MV-4-11 (cell line): ENCODE measurements at places on chromosomes 7 and 10.
A peak's percentile ranks its signal among the peaks of the same experiment; 100 is the strongest.

DNA sequence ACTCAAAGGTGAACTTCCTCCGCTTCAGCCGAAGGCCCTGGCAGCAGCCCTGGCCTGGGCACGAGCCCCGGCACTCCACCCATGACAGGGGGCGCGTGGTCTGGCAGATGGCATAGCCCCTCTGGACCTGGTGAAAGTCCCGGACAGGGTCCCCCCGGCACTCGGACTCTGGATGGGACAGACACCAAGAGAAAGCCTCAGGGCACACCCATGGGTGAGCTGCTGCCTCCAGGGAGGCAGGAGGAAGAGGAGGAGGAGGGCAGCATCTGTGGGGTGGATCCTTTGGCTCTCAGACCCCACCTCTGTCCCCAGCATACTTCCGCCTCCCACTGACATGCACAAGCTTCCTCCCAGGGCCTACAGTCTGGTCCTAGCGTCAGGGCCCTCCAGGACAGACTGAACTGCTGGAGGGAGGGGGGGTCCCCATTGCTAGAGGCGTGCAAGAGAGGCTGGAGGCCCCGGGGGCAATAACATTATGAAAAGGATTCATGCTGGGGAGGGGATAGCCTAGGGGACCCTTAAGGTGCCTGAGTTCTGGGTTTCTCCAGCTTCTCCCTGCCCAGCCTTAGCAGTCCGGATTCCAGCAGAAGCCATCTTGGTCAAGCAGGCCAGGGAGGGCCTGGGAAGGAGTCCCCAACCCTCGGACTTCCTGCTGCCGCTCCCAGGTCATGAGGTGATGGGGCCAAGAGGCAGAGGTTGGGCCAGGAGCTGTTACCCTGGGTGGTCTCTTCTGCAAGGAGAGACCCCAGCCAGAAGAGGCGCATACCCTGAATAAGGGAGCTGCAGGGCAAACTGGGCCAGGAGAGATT lies 169.3 kb downstream of the LCOR start:
- no peak for DNase-seq

DNA sequence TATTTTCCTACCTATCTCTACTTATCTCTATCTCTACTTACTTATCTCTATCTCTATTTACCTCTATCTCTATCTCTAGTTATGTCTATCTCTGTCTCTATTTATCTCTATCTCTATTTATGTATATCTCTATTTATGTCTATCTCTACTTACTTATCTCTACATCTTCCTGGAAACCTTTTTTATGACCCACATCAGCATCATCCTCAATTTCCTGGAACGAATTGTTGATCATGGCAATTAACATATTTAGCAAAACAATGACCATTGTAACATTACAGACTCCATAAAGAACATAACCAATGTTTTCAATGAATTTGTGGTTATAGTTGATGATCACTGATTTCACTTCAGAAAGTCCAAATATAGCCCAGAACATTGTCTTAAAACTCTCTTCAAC lies 18.3 kb downstream of the GIMAP6 start:
- no peak for DNase-seq

DNA sequence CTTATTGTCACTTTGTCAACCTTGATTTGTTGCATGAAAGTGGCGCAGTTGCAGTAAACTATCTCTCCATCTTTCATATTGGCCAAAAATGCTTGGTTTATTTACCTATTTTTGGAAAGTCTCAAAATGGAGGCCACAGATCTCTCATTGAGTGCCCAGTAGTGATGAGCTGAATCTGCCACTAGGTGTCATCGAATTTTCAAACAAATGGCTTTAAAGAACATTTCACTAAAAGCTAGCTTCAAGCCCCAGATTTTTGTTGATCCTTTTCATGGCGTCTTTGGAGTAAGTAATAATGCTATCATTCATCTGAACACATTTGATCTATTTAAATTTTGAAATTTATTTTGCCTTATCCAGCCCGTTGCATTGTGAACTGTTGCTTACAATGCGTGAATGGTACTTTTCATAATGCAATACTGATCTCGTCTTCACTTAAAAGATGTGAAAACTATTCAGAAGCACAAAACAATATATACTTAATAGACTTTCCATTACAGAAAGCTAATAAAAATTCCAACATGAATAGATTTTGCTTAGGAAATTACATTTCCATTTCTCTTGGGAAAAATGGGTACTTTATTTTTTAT lies 236.2 kb downstream of the DNAJB9 start:
- DNase-seq = peak; percentile 10

GRCh38 chr7:115911465-115911864 lies 119.1 kb downstream of the TFEC start:
- peak; percentile 59 for DNase-seq

GRCh38 chr7:124246262-124246863 lies 213.5 kb upstream of the TMEM229A start:
- peak; percentile 68 for DNase-seq

GRCh38 chr10:133565441-133566294 lies at the start of gene SYCE1:
Gene SYCE1, minus strand, starts transcription at chr10:133565583. Its CDS starts 54 bp downstream, at chr10:133565529.
- DNase-seq = no peak

DNA sequence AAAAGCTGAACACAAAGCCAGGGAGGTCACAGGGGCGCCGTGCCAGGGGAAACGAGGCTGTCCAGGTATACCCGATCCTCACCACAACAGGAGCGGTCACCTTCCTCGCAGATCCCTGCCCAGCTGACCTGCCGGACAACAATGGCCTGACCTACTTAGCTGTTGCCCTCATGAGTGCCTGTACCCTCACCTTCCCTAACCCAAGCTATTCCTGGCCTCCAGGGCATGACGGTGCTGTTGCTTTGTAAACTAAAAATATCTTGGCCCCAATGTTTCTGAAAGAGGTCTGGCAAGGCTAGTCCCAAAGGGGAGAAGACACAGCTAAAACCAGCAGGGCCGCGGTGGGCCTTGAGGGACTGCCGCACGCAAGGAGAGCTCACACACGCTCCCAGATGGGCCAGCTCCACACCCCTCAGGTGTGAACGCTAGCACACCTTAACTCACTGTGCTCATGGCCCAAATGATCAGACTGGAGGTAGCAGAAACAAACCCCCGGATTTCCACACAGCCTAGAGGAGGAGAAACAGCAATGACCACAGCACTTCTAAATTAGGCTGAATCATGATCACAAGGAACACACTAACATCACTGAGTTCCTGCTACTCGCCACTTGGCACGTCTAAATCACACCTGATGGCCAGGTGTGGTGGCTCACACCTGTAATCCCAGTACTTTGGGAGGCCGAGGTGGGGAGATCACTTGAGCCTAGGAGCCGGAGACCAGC lies 66.3 kb upstream of the CYTH3 start:
- no peak for DNase-seq
